Head of caudate nucleus (tissue), 42 donors: ENCODE measurements at places on chromosomes 12 and 14.
A peak's percentile ranks its signal among the peaks of the same experiment; 100 is the strongest.

GRCh38 chr12:2886768-2887450 lies 3.8 kb upstream of the TULP3 start:
- no peak for DNase-seq

- no peak for DNase-seq
These were observed 84.3 kb downstream of the RPS6KA5 start for GRCh38 chr14:90976101-90976500.

DNA sequence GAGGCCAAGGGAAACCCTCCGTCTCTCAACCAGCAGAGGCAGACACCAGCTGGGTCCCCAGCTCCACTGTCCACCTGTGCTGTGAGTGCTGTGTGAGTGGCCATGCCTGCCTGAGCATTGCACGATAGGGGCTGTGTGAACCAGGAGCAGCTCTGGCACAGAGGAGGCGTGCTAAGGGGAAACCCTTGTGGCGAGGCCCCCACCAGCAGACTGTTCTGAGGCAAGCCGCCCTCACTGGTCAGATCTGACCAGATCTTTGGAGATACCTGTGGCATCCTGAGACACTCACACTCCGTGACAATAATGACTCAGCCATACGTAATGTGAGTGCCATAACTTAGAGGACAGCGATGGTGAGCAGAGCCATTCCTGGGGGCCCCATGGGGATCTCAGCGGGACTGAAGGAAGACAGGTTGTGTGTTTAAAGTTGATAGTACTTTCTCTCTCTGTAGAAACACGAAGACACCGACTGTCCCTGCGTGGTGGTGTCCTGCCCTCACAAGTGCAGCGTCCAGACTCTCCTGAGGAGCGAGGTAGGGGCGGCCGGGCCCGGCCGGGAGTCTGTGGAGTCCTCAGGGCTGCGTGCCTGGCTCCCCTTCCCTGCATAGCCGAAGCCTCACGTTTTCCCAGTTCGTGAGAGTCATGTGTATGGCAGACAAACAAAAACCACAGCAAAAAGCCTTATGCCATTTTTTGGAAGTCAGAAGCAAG lies 36.6 kb upstream of the AMN start:
- DNase-seq: no peak

DNA sequence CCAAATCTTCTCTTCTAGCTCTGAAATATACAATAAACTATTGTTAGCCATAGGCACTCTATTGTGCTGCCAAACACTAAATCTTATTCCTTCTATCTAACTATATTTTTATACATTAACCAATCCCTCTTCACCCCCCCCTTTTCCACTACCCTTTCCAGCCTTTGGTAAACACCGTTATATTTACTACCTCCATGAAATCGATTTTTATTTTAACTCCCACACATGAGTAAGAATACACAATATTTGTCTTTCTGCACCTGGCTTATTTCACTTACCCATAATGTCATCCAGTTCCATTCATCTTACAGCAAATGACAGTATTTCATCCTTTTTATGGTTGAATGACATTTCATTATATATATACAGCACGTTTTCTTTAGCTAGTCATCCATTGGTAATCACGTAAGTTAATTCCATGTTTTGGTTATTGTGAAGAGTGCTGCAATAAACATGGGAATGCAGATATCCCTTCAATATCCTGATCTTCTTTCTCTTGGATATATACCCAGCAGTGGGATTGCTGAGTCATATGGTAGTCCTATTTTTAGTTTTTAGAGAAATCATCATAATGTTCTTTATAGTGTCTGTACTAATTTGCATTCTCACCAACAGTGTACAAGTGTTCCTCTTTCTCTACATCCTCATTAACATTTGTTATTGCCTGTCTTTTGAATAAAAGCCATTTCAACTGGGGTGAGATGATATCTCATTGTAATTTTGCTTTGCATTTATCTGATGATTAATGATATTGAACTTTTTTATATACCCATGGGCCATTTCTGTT lies 34.2 kb upstream of the PLBD1 start:
- DNase-seq: no peak

DNA sequence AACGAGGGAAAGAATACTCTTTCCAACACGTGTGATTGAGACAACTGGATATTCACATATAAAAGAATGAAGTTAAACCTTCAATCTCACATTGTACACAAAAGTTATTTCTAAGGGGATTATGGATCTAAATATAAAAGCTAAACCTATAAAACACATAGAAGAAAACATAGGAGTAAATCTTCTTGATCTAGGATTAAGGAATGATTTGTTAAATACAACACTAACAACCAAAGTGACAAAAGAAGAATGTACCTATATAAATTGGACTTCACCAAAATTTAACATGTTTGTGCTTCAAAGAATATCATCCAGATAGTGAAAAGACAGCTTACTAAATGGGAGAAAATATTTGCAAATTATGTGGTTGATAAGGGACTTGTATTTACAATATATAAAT lies 36.9 kb upstream of the DLGAP5 start:
- no peak for DNase-seq

GRCh38 chr14:59154373-59154772 lies 34.1 kb upstream of the DAAM1 start:
- no peak for DNase-seq

- DNase-seq: peak; percentile 29
These were observed 1.3 kb downstream of the KSR2 start for GRCh38 chr12:117967512-117967911.

DNA sequence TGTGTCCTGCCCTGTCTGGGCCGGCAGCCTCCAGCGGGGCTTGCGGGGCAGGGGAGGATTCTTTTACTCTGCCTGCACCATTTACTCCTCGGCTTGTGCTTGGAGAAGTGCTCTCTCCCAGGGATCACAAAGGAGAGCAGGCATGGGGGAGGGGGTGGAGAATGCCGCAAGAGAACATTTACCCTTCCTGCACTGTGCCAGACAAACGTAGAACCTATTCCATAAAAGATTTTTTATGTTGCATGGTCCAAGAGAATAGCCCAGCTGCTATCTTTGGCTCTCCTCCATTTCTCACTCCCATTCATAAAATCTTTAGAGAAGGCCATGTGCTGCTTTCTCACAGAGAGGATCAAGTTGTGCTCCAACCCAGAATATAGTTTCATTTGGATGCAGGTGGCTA lies 159.4 kb downstream of the SPTSSA start:
- DNase-seq: no peak

GRCh38 chr12:116201908-116202307 lies 75.6 kb downstream of the MED13L start:
- no peak for DNase-seq

GRCh38 chr12:52255926-52256583 lies 18.4 kb upstream of the KRT86 start:
- no peak for DNase-seq

DNA sequence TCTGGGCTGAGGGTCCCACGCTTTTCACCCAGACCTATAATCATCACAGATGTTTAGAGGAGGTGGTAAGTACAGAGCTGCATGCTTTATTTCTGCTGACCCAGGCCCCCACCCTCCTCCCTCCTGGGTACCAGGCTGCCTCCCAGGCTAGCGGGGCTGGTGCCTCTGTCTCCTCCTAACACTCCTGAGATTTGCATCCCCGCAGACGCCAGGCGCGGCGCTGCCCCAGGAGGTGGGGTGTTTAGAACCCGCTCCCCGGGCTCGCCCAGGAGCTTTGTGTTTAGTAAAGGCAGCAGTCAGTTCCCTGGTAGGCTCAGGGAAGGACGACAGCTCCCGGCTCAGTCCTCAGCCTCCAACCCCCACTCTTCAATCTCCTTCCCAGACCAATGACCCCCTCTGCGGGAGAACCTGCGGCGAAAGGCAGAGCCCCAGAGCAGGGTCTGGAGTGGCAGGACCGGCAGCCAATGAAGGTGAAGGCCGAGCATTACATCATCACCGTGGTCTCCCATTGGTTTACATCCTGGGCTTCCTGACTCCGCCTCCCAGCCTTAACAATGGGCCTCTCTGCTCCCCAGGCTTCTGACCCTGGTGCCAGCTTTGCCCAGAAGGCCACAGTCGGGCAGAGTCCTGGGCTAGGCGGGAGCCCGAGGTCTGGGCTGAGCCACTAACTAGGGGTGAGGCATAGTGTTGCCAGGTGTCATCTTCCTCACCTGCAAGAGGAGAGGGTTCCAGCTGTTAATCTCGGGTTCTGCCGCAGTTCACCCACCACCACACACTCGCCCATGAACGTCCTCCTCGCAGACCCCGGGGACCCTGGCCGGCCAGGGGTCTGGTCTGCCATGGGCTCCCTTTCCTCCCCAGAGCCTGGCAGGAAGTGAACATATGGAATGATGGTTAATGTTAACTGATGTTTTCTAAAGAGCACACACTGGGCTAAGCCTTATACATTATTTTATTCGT lies 57.5 kb downstream of the CALM1 start:
- DNase-seq: peak; percentile 97

DNA sequence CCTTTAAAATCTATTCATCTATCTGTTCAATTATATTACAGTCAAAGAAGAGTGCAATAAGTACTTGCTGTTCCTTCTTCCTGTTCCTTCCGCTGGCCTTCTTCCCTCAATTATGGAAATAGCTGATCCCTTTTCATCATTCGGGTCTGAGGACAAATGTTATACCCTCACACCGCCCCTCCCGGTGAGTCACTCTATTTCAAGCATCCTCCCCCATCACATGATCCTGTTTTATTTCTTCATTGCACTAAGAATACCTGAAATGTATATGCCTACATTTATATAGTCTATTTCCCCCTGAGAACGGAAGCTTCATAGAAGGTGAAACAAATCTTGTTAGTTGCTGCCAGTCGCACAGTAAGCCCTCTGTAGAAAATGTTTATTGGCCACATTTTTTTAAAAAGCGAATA lies 2.5 kb downstream of the SLC38A1 start:
- DNase-seq: no peak

GRCh38 chr14:53473480-53473879 lies 320.4 kb upstream of the DDHD1 start:
- DNase-seq: no peak

DNA sequence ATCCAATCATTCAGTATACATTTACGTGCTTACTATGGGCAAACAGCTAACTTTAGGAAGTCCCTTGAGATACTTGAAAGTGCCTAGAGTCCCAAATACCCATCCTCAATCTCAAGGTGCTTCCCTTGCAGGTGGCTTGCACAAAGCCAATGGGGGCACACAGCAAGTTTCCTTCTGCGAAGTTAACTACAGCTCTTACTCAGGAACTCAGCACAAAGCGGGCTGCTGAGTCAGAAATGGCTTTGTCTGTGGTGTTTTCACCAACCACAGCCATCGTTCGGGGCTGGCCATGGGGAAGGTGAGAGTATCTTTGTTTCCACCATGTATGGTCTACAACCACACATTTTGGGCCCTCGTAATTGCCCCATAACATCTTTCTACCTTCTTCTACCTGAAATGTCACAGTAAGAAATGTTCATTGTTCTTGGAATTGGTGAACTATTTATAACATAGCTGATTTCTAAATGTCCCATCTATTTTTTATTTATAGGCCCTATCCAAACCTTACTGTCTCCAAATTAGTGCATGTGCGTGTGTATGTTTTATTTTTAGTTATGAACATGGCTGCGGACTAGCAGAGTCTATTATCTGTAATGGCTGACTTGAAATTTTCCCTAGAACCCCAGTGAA lies 13.9 kb downstream of the MFAP5 start:
- DNase-seq: no peak

- DNase-seq: no peak
These were observed 60.9 kb downstream of the MYF5 start for GRCh38 chr12:80777587-80777986.

- DNase-seq: no peak
These were observed 6.8 kb downstream of the GIT2 start for GRCh38 chr12:109989380-109989779.

DNA sequence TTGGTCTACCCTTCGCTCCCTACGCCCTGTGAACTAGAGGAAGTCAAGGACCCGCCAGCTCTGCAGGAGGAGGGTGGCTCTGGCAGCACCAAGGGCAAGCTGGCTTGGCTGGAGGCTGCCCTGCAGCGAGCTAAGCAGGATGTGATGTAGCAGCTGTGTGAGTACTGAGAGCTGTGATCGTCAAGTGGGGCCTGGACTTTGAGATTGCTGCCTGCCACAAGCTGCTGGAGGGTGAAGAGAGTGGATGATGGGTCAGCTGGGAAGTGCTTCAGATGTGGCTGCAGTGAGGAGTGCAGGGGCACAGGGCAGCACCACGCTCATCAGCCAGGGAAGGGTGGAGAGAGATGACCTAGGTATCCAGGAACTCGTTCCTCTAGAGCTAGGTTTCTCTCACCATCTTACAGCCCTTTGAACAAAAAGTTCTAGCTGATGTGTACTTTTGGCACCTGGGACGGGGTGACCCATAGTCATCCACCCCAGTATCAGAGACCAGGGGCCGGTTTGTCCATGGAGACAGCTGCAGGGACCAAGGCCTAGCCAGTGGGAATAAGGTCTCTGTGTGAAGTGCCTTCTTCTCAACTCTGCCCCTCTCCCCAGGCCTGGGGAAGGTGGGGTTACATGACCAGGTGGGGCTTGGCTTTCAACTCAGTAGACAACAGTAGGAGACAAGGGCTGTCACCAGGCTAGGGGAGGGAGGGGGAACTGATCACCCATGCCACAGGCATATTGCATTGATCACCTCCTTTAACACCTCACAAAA lies 3.2 kb downstream of the KRT86 start:
- DNase-seq: no peak

DNA sequence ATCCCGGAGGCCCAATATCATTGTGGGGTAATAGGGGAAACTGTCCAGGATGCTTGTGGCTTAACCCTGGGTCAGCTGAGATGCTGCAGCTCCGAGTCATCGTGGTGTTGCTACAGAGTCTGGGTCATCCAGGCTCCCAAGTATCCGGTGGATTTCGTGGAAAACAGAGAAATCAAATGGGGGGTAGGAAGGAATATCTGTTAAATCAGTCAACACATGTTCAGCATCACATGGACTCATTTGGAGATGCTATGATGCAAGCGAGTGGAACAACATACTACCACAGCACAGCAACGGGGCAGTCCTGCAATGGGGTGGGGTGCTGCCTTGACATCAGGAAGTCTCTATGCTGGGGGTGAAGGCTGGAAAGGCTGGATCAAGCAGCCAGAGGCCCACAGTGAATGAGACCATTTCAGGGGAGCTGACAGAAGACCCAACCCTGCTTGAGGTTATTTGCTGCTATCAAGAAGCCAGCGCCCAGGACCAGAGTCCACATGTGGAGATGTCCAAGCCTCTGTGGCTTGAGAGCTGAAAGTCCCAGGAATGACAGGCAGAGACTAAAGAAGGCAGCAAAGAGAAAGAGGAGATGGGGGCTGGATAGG lies 22.9 kb downstream of the VDR start:
- DNase-seq: no peak

DNA sequence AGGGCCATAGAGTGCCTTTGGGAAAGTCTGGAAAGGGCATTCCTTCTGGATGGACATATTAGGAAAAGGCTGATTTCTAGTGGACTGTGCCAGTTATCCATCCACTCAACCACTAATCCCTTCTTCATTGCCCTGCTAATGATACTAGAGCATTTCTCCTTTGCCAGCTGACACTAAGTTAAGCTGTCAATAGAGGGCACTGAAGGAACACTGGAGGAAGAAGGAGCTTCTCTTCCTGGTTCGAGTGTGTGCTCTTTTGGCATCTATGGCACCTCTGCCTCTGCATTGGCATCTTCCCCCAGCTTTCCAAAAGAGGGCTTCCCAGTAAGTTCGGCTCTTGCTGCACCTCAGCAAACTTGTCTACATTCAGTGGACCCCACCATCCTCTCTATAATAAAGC lies 165.4 kb downstream of the DERA start:
- DNase-seq: no peak
